Stimulated activated CD8-positive, alpha-beta memory T cell treated with anti-CD3 and anti-CD28 coated beads, Interleukin-7, amount 100 ng/mL, for 24 hours (primary cell): ENCODE measurements at places on chromosomes 2 and 18.

DNA sequence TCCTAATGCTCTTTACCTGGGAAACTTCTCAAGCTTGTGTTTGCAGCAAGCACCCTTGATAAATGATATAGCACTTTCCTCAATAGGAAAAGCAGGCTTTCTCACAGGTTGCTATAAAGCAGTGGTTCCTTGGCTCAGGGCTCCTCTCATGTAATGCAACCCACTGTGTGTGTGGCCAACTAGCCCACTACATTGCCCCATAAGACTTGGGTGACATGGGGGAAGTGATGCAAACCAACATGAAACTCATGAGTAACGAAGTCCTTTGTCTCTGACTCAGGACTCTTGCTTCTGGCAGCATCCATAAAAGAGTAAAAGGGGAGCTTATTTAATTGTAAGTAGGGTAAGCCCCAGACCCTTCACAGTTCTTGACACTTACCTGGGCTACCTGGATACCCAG lies 106.9 kb downstream of the COL4A4 start:
- no peak for DNase-seq

GRCh38 chr18:58863539-58864145 lies 1.0 kb upstream of the ZNF532 start:
- DNase-seq = no peak

GRCh38 chr2:98034745-98035144 lies 39.0 kb upstream of the TMEM131 start:
- DNase-seq = no peak

- DNase-seq = no peak
These were observed 6.3 kb downstream of the TRABD2A start for GRCh38 chr2:84874381-84875212.

GRCh38 chr2:229154381-229154780 lies 116.7 kb downstream of the PID1 start:
- DNase-seq = no peak

DNA sequence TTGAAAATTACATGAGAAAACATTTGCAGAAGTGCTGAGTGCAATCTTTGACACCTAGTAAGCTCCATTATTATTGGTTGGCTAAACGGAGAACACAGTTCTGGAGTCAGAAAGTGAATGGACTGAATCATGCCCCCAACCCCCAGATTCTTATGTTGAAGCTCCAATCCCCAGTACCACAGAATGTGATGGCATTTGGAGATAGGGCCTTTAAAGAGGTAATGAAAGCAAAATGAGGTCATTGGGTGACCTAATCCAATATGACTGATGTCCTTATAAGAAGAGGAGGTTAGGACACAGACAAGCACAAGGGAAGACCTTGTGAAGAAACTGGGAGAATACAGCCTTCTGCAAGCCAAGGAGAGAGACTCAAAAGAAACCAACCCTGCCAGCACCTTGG lies 200.9 kb upstream of the EPAS1 start:
- no peak for DNase-seq
